Kasumi-1 (cell line): ENCODE measurements at places on chromosomes 12 and 14.

DNA sequence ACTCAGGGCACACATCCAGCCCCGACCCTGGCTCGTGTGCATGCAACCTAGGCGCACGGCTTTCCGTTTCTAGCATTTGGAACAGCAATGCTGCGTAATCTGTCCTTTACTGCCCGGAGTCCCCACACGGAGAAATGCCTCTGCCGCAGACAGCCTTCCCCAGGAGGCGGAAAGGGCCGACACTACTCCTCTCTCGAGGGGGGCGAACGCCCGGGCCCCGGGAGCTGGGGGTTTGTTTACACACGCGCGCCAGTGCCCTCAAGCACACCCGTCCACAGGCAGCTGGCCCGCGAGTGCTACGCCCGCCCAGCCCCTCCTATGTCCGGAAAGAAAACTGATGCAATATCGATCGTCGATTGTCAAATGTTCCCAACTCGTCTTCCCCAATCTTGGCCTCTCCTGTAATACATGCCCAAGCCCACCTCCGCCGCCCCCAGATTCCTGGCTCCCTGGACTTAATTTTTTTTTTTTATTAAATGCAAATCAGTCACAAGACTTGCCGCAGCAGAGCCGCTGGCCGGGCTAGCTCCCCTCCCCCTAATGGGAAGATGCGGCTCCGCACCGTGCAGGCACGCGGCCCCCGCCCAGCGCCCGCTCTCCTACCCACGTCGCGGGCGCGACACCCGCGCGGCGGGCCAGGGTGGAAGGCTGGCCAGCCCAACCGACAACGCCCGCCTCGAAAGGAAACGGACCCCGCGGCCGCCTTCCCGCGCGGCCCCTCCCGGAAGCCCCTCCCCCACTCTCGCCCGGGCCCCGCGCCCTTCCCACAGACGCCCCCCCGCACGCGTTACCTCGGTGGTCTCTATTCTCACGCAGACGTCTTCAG lies 642 bp downstream of the SLC38A2 start:
- DNase-seq, result peak; percentile 52

GRCh38 chr12:62323386-62323785 lies 63.2 kb downstream of the USP15 start:
- DNase-seq, result no peak

- DNase-seq, result no peak
Measured at GRCh38 chr12:132271755-132272092, 57.7 kb downstream of the GALNT9 start.

- DNase-seq, result no peak
Measured at GRCh38 chr12:20128928-20129327, 239.4 kb upstream of the PDE3A start.

GRCh38 chr12:26112232-26112631 lies 12.6 kb downstream of the BHLHE41 start:
- DNase-seq, result no peak

DNA sequence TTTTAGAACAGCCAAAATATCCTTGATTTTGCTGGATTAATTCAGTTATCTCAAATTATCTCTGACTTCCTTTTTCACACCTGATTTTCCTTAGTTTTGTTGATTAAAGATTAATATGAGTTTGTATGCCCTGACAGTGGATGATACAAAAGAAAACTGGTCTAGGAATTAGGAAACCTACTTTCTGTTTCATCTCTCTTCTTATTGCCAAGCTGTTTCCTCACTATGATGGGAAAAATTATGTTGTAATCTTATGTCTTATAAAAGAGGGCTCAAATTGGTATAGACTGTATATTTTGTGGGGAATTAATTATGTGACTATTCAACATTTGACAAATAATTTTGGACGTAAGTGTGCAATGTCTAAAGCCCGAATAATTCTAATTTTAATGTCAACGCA lies 271.6 kb downstream of the FBXL14 start:
- no peak for DNase-seq

DNA sequence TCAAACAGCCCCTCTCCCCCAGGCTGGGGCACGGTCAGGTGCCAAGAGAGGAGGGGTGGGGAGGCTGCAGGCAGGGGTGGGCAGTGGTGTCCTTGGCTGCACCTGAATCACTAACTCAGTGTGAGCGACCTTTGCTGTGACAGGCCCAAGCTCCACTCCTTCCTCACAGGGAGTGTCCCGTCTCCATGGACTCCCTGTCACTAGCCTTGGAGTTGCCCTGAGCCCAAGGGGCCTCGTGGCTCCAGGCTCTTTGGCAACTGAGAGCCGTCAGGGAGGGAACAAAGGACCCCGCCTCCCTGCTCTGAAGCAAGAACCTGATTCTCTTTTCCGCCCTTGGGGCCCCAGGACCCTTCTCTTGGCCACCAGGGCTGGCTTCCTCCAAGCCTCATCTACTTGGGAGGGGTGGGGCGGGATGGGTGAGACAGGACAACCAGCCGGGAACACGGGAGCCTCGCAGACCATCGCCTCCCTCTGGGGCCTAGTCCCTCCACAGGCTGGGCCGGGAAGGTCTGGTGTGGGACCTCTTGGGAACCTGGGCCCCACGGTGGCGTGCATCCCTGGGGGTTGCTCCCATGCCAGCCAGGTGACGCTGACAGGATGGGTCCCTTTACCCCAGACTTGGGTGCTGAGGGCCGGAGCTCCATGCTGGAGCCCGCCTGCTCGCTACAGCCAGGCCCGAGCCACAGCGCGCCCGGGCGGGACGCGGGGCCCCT lies 935 bp upstream of the ADSS1 start:
- no peak for DNase-seq

DNA sequence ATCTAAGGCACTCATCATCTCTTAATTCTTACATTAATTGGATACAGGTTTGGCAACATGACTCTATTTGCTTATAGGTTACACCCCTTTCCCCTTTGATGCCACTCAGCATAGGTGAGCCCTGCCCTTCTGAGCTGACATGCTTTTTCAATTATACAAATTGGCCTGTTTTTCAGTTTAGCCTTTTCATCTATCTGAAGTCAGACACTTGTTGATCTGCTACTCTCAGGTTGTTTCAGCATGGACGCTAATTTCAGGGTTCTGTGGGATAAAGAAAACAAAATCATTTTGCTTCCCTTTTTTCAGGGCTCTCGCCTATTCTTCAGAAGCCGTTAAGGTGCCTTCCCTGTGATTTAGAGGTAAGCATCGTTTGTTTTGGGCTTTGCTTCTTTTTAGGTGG lies 55.3 kb downstream of the DACT1 start:
- DNase-seq, result no peak

GRCh38 chr12:84480803-84481202 lies 431.8 kb downstream of the SLC6A15 start:
- no peak for DNase-seq

DNA sequence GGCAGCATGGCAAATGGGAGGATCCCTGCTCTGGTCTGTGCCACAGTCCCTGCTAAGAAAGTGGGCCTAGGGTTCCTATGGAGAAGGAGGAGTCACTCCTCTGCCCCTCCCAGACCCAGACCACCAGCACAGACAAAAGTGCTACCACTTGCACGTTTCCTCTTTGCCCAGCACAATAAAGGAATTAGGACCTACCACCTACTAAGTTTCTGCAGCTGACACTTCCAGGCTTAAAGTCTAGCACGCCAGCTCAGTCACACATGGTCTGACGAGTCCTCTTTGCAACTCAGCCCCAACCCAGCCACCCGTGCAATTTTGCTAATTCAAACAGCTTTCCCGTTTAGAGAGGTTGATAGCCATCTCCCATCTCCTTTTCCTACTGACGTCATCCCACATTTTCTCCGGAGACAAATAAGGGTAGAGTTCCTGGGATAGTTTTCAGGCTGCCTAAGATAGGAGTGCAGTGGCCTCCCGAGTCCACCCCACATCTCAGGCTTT lies 66.2 kb upstream of the PTGR2 start:
- peak; percentile 41 for DNase-seq

GRCh38 chr12:119684711-119685369 lies 16.9 kb downstream of the PRKAB1 start:
- DNase-seq, result no peak

- peak; percentile 17 for DNase-seq
Measured at GRCh38 chr14:45144658-45145057, 8.9 kb downstream of the FANCM start.

DNA sequence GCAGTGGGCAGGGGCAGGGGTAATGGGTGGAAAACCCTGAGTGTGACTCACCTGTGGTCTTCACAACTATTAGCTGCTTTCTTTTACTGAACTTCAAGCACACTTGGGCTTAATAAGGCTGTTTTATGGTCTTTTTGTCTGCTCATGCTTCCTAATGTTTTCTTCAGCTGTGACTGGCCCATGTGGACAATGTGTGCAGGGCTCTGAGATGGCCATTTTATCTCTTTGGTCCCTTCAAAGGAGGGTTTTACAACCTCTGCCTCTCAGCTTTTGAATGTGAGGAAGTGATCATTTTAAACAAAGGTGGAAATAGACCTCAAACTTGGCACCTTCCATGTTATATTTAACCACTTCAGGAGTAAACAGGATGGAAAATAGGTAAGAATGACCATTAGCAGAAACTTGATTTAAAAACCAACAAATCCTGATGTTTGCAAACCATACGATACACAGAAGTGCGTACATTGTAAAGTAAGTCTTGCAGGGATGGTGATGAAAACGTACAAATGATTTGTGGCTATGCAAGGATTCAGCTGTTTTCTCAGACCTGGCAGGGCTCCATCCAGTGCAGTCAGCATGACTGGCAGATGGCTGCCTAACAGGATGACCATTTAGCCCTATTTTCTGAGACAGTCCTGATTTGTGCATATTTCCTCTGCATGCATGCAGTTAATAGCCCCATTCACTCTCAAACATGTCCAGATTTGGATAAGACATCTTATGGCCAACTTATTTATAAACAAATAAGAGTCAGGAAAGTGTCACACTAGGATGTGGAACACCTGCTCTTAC lies 103.2 kb downstream of the SLC38A4 start:
- no peak for DNase-seq

- DNase-seq, result no peak
Measured at GRCh38 chr14:65302571-65303189, 109.8 kb upstream of the FUT8 start.

- no peak for DNase-seq
Measured at GRCh38 chr12:49881415-49882247, 22.1 kb downstream of the FAIM2 start.

DNA sequence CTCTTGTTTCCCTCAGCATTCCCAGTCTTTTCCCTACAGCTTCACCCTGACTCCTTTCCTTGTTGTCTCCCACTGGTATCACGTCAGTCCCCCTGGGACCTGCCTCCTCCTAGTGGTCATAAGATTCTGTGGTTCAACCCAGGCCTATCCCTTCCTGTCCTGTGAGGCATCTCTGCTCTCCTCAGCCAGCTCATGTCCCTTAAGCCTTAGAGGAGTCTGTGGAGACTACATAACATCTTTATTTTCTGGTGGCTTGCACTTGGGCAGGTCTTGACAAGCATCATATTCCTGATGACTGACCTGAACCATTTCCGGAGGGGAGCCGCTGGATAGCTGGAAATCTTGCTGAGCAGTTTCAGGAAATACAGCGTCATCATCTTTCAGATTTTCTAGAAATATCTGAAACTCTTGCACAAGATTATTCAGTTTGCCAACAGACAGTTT lies 688 bp downstream of the C12orf71 start:
- no peak for DNase-seq

GRCh38 chr12:98275131-98275475 lies 240.3 kb upstream of the TMPO start:
- no peak for DNase-seq

DNA sequence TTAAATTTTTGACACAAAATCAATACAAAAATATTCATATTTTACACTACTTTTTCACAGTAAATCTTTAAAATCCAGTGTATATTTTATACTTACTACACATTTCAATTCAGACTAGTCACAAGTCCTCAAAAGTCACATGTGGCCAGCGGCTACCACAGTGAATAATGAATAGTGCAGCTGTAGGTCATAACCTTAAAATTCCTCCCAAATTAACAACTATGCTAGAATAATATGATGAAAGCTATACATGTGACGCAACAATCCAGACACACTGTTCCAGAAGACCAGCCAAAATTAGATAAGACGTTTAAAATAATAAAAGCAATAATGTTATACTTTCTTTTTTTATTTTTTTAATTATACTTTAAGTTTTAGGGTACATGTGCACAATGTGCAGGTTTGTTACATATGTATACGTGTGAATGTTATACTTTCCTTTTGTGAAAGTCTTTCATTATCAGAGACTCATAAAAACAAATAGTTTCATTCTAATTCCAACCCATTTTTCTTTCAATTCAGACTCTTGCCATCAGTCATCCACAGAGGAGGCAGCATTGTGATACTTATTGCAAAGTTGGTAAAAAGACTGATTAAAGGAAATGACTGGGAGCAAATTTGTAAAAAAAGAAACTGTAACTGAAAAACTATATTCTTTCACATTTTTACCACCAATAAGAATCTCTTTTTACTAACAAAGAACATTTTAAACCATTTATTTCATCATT lies 67.0 kb downstream of the C2CD5 start:
- DNase-seq, result no peak

- DNase-seq, result no peak
Measured at GRCh38 chr14:69827560-69827959, 30.5 kb upstream of the SLC10A1 start.

DNA sequence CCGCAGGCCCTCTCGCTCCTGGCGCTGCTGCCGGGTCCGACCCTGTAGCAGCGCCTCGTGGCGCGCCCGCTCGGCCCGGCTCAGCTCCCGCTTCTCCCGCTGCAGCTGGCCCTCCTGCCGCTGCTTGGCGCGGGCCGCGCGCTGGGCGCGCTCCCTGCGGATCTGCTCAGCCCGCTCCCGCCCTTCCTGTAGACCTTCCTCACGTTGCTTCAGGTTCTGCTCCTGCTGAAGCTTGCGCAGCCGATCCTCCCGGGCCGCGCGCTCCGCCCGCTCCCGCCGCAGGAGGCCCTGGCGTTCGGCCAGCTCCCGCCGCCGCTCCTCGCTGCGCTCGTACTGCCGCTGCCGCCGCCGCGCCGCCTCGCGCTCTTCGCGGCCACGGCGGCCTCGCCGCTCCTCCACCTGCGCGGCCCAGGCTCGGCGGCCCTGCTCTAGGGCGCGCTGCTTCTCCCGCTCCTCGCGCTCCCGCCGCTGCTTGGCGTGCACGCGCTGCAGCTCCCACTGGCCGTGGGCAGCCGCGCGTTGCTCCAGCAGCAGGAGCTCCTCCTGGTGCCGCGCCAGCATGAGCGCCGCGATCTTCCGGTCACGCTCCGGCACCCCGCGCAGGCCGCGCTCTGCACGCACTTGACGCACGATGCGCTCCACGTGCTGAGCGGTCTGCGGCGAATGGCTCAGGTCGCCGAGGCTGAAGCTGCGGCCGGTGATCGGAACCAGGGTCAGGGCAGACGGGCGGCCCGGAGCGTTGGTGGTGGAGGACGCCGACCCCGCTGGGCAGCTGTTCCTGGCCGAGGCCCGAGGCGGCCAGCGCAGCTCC lies 2.4 kb downstream of the CCDC177 start:
- no peak for DNase-seq

GRCh38 chr12:48017496-48017895 lies 13.2 kb upstream of the COL2A1 start:
- no peak for DNase-seq
